NCI-H2171 treated with DMSO at 0.1 percent for 48 hours (cell line): ENCODE measurements at places on chromosomes 1 and 21.
A peak's percentile ranks its signal among the peaks of the same experiment; 100 is the strongest.

- peak; percentile 88 for DNase-seq
Measured at GRCh38 chr1:205009670-205010069, 33.3 kb upstream of the CNTN2 start.

- no peak for DNase-seq
Measured at GRCh38 chr1:36723813-36724212, 241.1 kb upstream of the CSF3R start.

DNA sequence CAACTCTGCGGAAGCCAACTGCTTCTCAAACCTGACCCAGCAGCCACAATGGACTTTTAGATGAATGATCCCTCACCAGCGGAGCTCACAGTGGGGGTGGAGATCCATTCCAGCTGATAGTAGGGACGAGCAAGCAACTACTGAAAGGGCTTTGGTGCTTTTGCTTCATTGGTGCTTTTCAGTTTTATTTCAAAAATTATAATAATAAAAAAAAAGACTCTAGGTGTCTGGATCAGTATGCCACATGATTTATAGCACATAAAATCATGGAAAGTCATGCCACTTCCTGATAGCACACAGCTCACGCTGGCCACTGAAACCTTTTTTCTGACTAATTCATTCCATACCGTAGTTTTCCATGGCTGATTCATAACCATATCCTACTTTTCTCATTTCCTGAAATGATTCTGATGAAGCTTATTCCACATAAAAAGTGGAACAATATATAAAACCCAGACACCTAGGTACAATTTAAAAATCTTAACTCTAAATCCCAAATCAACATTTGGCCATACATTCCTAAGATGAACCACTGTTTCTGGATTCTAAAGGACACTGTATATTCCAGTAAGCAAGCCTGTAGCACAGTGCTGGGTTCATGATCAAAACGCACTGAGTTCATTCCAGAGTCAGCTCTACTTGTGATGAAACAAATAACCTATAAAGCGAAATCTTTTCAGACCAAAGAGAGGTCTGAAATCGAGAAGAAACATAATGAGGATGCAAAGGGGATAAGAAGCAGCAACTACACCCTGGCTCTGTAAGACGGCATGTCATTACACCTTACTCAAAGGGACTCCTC lies 41.3 kb upstream of the KCNE1 start:
- no peak for DNase-seq

- DNase-seq: peak; percentile 52
Measured at GRCh38 chr1:31382379-31382989, 9.6 kb upstream of the FABP3 start.

GRCh38 chr1:174996476-174996875 lies 3.3 kb upstream of the CACYBP start:
- no peak for DNase-seq

DNA sequence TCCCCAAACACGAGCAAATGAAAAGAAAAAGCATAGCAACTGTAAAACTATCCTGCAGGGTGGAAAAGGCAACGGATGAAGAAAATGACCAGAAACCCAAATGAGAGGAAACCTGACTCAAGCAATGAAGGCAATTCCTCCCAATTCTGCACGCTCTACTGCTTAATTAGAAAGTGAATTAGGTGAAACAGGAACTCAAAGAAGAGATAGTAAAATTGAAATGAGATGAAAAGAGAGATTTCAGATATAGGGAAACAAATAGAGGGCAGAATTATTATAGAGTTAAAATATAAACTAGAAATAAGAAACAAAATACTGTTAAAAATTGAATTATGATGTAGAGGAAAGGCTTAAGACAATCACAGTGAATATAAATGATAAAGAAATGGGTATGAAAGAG lies 27.5 kb upstream of the ITPKB start:
- no peak for DNase-seq

GRCh38 chr1:185560760-185561159 lies 173.4 kb upstream of the HMCN1 start:
- DNase-seq: no peak

- DNase-seq: no peak
Measured at GRCh38 chr1:165686121-165686970, 12.0 kb downstream of the ALDH9A1 start.

DNA sequence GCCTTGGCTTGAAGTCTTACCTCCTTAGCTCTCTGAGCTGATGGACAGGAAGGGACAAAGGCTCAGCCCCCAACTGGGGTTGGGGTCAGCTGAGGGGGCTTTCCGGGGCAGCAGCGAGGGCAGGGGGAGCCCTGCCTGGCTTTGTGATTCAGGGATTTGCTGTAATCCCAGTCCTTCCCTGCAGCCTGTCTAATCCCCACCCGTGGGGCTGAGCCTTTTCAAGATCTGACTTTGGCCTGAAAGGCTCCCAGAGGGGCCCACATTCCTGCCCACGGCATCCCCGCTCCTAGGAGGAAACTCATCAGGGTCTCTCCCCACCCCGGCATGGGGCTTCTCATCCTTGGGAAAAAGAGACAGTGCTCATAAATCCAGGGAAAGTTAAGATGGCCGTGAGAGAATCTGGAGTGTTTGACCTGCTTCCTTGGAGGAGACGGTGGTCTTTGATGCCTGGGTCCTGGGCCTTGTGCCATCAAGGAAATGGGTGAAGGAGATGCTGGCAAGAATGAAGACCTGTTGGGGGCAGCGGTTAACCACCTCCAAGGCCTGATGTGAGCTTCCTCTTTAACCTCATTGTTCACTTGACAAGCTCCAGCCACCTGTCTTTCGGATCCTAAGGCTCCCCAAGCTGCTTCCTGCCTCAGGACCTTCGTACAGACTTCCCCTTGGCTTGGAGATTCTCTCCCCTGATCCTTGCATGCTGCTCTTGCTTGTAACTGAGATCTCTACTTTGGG lies 83.1 kb upstream of the WNT4 start:
- no peak for DNase-seq

DNA sequence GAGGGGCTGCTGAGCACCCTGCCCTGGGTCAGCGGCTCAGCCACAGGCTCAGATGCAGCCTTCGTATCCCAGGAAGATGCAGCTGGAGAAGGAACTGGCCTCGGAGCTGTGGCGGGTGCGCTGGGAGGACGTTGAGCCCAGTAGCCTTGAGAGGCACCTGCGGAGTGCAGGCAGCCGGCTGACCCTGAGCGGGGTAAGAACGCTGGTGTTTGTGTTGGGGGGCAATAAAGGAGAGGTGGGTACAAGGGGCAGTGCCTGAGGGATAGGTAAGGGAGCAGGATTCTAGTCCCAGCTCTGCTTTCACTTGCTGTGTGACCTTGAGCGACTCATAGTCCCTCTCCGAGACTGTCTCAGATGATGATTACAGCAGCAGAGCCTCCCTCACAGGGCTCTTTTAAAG lies 6.4 kb downstream of the NPR1 start:
- no peak for DNase-seq

DNA sequence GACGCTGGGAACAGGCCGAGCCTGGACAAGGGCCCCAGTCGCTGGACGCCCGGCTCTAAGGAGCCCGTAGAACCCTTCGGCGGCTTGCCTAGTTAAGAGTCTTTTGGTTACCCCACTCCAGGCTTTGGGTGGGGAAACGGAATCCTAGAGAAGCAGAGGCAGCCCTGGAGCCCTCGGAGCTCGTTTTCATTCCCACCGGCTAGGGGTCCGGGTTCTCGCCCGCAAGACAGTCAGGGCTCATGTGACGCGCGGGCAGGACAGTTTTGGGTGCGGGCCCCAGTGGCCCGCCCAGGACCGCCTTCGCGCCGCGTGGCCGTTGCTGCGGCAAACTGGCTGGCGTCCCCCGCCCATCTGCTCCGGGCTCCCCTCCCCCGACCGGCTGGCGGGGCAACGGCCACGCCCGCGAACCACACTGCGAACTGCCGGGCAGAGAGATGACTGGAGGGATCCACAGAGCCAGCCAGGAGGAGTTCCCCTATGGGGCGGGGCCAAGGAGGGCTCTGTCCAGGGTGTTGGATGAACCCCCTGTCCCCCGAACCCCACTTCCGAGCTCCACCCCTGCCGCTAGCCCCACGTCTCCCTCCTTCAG lies 829 bp upstream of the HES2 start:
- no peak for DNase-seq

GRCh38 chr1:113058941-113059706 lies 13.9 kb upstream of the LRIG2 start:
- peak; percentile 38 for DNase-seq

GRCh38 chr1:3064901-3065300 lies 4.1 kb upstream of the PRDM16 start:
- DNase-seq: no peak

GRCh38 chr1:26470878-26471497 lies 1.3 kb upstream of the HMGN2 start:
- DNase-seq: peak; percentile 68

DNA sequence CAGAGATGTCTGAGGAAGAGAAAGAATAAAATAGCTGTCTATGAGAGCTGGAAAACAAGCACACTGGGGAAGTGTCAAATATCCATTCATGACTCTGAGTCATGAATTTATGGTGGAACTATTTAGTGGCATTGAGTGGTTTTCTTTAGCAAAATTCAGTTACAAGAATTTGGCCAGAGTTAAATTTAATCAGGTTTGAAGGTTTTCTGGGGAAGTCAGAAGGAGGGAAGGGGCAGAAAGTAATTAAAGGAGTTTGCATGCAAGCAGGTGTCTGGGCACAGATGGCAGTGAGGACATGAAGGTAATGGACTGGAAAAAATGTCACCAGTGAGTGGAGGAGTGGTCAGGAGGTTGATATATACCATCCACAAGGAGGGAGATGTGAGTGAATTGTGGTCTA lies 121.9 kb upstream of the IVNS1ABP start:
- peak; percentile 79 for DNase-seq

GRCh38 chr1:169099561-169099960 lies 6.9 kb upstream of the ATP1B1 start:
- DNase-seq: no peak

- DNase-seq: no peak
Measured at GRCh38 chr1:8590721-8591351, 226.6 kb downstream of the RERE start.

DNA sequence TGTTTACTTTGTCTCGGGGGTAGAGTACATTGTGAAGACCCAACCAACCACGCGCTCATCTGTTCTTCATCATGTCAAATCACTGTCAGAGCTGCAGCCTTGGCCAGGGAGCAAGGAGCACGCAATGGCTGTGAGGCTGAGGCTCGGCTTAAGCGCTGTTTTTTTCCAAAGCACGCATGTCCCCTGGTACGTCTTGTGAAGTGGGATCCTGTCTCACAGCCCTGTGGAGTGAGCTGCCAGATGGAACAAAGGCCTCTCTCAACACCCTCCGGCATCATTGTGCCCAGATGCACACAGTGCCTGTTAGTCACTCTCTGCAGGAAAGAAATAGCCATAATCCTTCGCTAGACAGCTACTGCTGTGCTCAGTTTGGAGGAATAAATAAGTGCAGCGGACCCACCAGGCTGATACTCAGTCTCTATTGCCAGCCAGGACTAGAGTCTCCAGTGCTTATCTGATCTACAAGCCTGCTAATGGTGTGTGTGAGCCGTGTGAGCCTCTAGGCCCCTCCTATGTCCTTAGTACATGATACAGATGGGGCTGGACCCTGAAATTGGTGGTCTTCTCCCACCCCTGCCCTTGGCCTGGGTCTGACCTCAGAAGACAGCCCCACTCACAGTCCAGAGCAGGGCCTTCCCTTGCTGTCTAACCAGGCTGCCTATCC lies 91.3 kb upstream of the COA6 start:
- peak; percentile 32 for DNase-seq

DNA sequence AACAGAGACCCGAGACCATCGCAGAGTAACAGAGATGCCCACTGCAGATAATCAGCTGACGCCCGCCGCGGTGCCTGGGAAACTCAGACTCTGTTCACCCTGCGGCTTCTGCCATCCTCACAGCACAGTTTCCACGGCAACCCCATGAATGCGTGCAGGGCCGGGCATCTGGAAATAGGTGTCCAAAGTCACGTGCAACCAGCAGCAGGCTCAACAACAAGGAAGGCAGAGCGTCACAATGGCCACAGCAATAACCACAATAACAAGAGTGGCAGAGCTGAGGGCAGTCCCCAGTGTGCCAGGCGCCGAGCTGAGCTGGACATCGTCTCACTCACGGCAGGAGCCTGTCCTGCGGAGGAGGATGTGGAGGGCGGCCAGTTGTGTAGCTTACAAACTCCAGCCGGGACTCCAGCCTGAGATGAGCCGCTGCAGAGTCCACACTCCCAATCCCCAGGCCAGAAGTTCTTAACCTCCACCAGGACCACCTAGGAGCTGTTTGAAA lies 102.0 kb downstream of the CRYAA start:
- no peak for DNase-seq

- DNase-seq: no peak
Measured at GRCh38 chr1:147769106-147769505, 8.7 kb upstream of the GJA5 start.

GRCh38 chr1:173444757-173445156 lies 32.4 kb upstream of the PRDX6 start:
- DNase-seq: no peak

DNA sequence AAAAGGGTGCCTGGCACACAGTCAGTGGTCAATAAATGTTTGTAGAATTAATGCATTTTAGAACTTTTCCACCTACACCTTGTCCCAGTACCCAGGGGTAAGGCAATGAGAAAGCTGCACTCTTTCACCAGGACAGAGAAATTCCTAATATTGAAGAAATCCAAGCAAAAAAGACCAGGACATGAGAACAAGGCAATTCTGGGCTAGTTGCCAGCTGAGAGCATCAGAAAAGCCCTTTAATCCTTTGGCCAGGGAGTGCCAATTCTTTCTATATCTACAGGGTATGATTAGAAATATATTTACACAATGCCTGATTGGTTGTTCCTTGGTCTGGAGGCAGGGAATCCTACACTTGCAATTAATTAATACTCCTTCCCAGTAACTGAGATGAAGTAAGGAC lies 492.4 kb upstream of the NFIA start:
- no peak for DNase-seq

GRCh38 chr1:15329104-15329820 lies 80.4 kb upstream of the EFHD2 start:
- no peak for DNase-seq

- DNase-seq: peak; percentile 97
Measured at GRCh38 chr21:33308586-33309490, 15.9 kb upstream of the IFNAR1 start.

DNA sequence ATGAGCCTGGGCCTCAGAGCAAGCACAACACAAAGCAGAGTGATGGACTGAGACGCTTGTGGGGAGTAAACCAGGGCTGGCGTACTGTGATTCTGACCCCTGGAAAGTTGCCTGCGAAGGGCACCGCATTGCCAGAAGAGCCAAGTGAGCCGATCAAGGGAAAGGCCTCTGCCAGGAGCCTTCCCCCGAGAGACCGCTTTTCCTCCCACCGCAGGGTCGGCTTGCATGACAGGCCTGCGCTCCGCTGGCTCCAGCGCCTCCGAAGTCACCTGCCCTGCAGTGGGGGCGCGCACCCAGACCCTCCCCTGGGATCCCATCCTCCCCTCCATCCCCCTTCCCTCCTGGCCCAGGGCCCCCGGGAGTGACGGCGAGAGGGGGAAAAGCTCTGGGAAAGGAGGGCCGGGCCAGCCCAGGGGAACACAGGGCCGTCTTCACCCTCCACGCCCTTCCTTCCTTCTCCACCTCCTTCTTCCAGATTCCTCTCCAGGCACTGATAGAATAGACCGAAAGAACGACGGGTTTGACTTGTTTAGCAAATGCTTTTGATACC lies 165.0 kb downstream of the TRIM33 start:
- DNase-seq: peak; percentile 72
